ENCODE measurements at places on chromosomes 11 and 22.

GRCh38 chr11:123696183-123696582, 41.8 kb upstream of the SCN3B start:
- peak; percentile 28 for DNase-seq

DNA sequence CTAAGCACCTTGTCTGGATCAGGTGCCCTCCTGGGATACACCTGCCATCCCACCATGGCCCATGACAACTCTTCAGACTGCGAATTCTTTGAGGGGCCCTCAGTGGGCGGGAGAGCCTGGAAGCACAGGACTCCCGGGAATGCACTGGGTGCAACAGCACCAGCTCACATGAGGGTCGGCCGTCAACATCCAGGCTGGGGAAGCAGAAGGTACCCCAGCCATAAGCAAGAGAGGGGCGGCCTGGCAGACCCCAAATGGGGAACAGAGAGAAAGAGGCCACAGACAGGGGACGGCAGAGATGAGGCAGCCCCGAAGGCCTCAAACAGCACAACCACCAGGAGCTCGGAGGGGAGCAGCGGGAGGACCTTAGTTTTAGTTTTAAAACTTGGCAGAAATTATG, 94.4 kb downstream of the PHF21B start:
- no peak for DNase-seq

GRCh38 chr11:34647131-34647530, 26.2 kb downstream of the EHF start:
- no peak for DNase-seq

GRCh38 chr11:112354364-112354763, 93.7 kb upstream of the PLET1 start:
- no peak for DNase-seq

GRCh38 chr11:61019832-61020405, 48.4 kb downstream of the CD6 start:
- no peak for DNase-seq

GRCh38 chr11:92384802-92385201, 160.2 kb downstream of the FAT3 start:
- no peak for DNase-seq

DNA sequence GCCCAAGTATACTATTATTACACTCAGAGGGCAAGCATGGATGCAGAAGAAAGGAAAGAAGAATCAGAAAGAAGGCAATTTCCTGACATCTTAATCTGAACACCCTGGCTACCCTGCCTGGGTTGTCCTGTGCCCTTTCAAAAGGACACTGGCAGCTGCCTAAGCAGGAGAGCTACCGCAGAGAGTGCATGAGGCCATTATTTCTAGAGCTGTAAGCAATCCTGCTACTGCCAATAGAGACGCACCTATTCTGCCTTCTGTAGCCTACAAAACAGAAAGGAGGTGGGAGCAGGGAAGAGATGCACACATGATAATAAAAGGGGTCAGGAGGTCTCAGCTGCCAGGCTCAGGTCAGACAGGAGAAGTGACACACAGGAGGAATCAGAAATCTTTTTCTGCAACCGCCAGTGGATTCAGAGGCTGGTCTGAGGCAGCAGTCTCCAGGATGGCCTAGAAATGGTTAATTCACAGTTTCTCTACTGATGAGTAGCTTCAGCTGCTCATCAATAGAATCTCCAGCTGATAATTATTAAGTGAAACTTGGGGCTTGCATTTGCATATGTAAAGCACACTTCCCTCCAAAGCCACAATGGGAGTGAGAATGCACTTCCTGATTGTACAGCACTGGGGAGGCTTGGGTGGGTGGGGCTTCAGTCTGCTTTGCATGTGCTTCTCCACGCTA, 253.9 kb downstream of the LARGE1 start:
- no peak for DNase-seq

DNA sequence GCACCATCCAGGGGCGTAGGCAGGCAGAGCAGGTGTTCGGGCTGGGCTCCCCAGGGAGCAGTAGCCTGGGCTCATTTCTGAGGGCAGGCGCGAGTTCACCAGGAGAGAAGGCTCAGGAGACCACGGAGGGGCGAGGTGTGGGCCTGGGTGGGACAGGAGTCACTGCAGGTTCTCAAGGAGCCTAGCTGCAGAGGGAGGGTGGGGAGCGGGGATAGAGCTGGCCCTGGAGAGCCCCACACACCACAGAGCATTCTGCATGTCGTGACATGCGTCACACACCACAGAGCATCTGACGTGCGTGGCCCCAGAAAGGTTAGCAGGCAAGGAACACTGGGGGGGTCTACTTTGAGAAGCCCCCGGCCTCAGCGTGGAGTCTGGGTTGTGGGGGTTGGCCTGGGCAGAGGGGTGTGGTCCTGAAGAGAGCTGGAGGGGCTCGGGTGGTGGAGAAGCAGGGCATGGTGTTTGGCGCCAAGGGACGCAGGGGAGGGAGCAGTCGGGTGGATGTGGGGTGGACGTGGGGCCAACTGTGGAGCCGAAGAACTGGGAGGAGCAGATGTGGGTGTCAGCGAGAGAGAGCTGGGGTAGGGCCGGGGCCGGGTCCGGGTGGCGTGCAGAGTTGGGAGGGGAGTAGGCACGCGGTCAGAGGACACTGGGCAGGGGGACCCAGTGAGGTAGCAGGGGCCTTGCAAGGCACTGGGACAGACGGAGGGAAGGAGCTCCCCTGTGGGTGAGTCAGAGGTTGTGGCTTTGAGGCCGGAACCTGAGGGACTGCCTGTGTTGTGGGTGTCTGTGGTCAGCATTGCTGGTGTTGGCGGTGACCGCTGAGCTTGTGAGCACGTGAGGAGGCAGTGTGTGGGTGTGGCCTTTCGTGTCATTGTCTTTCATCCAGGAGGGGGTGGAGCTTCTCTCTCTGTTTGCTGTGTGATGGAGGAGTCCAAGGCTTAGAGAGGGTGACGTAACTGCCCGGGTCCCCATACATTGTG, 25.5 kb downstream of the CTTN start:
- no peak for DNase-seq
